ENCODE measurements at places on chromosomes 3 and 15. TPM values are rescaled to one million over a fixed set of nuclear protein-coding genes. Genes with fewer than 3 reads are reported as not detected.

- DNase-seq, result no peak
Measured at GRCh38 chr3:56192001-56192400, 276.3 kb downstream of the ERC2 start.

GRCh38 chr15:99127773-99128172, 22.9 kb downstream of the SYNM start:
- no peak for DNase-seq

DNA sequence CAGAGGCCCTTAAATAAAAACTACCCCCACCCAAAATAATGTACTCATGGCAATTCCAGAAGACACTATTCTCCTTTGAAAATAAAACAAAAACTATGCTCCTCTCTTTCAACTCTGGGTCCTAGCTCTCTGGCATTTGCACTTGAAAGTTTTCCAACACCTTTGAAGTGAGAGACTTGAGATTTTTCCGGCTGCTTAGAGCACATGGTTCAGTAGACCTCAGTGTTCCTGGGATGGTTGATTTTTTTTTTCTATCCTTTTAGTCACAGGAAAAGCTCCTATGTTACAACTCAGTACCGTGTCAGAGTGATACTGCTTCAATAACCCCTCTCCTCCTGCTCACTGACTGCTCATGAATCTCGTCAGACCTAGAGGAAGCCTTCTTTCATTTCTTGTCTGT, 118.3 kb upstream of the TUSC7 start:
- no peak for DNase-seq

DNA sequence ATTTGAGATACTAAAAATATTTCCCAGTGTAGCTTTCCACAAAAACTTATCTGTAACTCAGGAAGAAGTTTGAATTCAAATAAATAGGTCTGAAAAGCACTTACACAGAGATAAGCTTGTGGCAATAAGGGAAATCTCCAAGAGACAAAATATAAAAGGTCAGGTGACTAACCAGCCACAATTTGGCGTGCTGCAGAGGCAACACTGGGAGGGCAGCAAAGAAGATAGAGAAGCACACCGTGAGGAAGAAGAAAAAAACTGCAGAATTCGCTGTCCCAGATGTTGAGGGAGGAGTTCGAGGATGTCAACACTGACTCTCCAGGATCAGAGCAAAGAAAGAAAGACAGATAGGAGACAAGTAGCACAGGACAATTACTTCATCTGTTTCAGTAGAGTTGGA, 204.4 kb downstream of the FMN1 start:
- DNase-seq, result no peak

DNA sequence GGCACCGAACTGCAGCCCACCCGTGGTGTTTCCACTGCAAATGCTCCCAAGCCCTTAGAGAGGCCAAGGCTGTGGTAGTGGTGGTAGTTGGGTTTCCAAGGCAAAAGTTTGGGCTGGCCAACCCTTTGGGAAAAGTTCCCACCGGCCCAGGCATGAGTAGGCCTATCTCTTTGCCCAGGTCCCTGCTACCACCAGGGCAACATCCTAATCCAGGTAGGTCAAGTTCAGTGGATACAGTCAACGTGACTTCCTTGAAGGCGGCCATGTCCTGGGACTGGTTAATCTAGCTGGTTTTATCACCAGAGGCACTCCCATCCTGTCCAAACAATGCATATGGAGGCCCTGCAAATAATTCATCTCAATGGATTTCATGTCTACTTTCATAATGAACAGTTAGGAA, 1.6 kb upstream of the ONECUT1 start:
- no peak for DNase-seq

DNA sequence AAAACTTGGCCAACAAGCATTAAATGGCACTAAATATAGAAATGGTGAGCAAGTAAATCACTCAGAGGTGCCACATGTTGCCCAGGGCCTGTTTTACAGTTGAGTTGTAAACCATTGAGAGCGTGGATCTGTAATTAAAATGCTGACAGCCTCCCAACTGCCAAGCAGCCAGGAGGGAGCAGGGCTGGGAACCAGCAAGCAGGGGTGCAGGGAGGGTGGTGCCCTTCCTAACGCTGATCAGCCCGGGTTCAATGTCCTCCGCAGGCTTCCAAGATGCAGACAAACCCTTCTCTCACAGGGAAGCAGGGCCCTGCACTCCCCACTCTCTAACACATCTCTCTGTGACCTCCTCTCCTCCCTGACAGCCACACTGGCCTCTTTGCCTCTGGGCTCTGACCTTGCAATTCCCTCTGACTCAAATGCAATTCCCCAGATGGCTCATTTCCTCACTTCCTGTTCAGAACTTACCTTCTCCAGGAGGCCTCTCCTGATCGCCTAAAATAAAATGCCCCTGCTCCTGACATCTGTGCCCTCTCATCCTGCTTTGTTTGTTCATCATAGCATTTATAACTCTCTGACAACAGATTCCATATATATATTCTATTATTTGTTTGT, 40.0 kb downstream of the WNT7A start:
- DNase-seq, result no peak

DNA sequence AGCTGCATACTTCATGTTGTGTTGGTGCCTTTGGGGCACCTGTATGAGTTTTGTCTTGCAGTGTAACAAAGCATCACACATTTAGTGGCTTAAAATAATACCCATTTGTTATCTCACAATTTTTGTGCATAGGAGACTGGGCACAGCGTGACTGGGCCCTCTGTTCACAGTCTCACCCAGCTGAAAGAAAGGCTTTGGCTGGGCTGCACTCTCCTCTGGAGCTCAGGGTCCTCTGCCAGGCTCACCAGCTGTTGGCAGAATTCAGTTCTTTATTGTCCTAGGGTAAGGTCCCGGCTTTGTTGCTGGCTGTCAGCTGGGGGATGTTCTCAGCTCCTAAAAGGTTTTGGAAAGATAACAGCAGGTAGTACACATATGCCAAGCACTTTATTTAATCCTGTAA, 263.3 kb downstream of the CLSTN2 start:
- no peak for DNase-seq

- DNase-seq, result no peak
Measured at GRCh38 chr3:57971975-57972374, 36.2 kb upstream of the FLNB start.

The SKIL gene
- 18.5 TPM for total RNA-seq

The IL5RA gene
- total RNA-seq, result not detected

The ISL2 gene
- 0.11 TPM for total RNA-seq
